ENCODE measurements at places on chromosomes 7 and 10. TPM values are rescaled to one million over a fixed set of nuclear protein-coding genes. Genes with fewer than 3 reads are reported as not detected.

DNA sequence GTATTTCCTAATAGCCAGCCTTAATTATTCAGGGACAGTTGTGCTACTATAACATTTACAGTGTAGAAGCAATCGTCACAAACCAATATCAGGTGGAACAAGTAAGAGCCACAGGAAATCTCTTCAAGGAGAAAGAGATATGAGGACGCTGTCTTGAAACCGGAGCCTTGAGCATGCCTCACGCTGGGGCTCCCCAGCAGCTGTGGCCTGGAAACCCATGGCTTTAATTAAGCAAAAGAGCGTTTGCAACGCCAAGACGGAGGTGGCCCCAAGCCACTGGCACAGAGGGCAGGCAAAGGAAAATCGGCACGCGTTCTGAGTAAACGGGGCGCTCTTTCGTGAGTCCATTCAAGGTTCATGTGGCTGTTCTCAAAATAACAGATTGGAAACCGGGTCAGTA lies 84.4 kb downstream of the C10orf90 start:
- no peak for DNase-seq

DNA sequence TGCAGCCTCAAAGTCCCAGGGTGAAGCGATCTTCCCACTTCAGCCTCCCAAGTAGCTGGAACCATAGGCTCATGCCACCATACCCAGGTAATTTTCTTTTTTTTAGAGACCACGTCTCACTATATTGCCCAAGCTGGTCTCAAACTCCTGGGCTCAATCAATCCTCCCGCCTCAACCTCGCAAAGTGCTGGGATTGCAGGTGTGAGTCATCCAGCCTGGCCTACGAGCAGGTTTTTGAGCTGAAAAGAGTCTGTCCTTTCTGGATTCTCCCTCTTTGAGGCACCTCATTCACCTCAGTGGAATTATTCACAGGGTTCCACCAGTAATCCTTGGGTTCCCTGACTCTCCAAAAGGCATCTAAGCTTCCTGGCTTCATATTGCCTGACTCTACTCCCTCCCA lies 7.6 kb upstream of the LEP start:
- no peak for DNase-seq

- DNase-seq, result no peak
These were observed 31.7 kb downstream of the PODXL start for GRCh38 chr7:131524703-131525102.

DNA sequence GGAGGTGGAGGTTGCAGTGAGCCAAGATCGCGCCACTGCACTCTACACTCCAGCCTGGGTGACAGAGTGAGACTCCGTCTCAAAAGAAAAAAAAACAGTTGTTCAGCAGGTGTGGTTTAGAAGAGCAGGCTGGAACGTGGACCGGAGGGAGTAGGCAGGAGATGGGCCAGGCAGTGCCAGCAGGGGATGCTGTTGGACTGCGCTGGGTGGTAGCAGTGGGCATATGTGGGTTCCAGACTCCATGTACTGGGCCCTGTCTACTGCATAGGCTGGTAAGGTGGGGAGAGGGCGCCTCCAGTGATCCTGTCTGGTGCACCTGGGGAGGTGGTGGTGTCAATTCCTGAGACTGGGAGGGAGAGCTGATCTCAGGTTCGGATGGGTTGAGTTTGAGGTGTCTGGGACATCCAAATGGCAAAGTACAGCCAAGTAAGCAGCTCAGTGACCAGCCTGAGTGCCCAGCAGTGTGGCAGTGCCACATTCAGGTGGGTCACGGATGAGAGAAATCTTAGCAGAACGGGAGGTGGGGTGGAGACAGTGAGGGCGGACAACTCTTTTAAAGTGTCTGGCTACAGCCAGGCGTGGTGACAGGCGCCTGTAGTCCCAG lies 25.9 kb downstream of the SFXN4 start:
- DNase-seq, result no peak

- no peak for DNase-seq
These were observed 59.2 kb downstream of the OR13A1 start for GRCh38 chr10:45256246-45256645.

GRCh38 chr7:44944821-44945220 lies 34.0 kb downstream of the MYO1G start:
- no peak for DNase-seq

- DNase-seq, result no peak
These were observed 121.1 kb downstream of the HGF start for GRCh38 chr7:81648716-81649115.

DNA sequence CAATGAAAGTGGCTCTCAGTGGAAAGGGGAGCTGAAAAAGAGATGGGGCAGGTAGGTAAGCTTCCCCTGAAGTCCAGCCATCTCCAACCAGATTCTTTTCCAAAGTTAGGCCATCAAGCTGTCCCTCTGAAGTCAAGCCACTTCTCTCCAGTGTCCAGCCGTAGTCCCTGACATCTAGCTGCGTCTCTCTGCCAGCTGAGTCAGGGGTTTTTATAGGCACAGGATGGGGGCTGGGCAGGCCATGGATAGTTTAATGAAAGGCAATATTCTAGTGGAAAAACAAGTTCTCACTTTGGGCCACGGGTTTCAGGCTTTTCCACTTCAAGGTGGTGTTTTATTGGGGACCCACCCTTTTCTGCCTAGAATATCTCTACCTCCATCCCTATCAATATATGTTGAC lies 36.8 kb downstream of the AVL9 start:
- no peak for DNase-seq

GRCh38 chr7:51279391-51280023 lies 37.1 kb downstream of the COBL start:
- peak; percentile 1 for DNase-seq

GRCh38 chr10:119642556-119643111 lies 8.5 kb upstream of the BAG3 start:
- DNase-seq, result no peak

DNA sequence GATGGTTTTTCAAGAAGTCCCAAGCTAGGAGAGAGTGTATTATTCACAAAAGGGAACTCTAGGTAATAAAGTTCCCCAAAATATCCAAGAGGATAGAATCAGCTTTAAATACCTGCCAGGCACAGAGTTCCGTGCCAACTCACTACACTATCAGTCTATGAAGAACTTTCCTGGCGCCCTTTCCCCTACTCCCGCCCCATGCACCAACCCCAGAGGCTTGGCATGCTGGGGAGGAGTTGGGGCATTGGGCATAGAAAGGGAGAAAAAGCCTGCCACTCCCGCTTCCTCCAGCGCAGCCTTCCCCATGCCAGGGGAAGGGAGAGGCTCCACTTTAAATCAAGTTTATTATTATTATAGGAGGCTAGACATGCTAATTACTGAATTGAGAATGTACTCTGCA lies 54.9 kb downstream of the ZNF800 start:
- no peak for DNase-seq

DNA sequence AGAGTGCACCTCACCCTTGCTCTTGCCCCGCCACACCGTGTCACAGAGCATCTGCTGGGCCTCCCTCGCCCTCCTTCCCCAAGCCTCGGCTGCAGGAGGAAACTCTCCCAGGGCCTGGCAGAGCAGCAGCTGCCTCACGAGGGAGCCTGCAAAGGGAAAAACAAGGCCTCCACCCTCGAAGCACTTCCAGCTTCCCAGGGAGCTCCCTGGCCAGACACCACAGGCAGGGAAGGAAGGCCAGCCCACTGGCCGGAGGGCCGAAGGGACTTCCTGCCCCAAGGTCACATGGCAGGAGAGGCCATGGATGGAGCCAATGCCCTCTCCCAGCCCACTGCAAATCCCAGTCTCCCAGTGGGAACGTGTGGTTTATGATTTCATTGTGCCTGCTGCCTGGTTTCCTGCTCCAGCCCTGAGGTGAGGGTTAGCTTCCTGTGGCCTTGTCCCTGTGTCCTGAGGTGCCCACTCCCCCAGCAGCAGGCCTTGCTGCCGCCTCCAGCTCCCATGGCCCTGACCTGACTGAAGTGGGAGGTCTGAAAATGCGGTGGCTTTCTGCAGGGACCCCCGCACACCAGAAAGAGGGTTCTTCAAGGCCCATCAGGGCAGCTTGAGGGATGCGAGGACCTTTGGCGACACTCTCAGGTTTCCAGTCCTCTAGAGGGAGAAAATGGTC lies 100.5 kb upstream of the PPIF start:
- DNase-seq, result peak; percentile 79

DNA sequence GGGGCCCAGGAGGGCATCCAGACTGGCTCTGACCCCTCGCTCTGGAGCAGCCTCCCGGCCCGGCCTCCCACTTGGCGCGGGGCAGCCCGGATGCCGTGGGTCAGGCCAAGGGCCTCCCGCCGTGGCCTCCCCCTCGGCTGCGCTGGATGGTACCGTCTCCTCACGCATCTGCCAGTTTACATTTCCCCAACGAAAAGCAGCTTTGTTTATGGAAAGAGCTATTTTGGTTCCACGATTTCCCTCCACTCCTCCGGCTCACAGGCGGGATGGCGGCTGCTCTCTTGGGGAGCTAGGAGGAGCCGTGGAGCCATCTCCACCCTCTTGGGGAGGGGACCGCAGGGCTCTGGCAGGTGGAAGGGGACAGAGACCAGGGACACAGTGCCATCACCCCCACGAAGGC lies 93.2 kb upstream of the MYL10 start:
- no peak for DNase-seq

DNA sequence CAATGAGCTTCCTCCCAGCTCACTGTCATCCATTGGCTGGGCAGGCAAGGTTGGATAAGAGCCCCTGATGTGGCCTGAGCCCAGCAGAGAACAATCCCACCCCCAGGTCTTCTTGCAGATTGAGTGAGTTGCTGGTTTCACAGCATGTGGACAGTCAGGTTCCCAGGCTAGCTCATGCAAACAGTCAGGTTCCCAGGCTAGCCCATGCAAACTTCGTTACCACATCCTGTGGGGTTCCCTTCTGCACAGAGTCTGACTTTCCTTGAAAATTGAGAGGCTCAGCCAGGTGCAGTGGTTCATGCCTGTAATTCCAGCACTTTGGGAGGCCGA lies 67.1 kb downstream of the TMEM130 start:
- no peak for DNase-seq

- DNase-seq, result peak; percentile 45
These were observed 207.9 kb upstream of the MYO3A start for GRCh38 chr10:25725917-25726716.

Gene LRRC17
- 10.6 TPM for total RNA-seq

Gene PDZD7
- 5.3 TPM for total RNA-seq

Gene TWNK
- 5.7 TPM for total RNA-seq

Measured in mucosa of gallbladder (tissue), 1 donor.